ENCODE measurements at places on chromosomes 6 and 20.
A peak's percentile ranks its signal among the peaks of the same experiment; 100 is the strongest.

DNA sequence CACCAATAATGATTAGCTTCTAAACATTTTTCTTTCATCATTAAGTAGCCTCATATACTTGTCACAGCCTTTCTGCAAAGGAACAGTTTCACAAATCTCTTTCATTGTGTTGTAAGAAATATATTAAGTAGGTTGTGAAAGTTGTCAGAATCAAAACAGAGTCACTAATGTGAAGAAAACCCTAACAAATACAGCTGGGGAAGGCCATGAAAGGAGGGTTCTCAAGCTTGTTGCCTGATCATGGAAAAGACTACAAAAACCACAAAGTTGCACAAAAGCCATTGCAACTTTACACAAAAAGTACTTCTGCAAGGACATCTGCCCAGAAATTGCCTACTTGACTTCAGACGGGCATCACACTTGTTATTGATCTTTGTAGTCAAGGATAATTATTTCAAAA, 216.1 kb downstream of the ALDH8A1 start:
- no peak for DNase-seq

DNA sequence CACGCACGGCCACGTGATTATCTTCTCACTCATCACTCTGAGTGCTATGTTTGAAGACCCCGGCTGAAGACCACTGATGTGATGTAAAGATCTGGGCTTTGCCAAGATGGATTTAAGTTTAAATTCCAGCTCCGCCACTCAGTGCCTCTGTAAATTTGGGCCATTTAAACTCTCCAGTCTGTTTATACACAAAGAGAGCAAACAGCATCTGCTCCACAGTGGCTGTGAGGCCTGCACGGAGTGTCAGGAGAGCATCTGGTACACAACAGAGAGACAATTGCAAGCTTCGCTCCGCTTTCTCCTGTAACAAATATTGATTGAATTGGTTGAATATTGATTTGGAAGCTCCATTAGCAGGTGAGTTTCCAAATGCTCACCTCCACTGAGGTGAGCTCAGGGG, 80.5 kb upstream of the FRMD1 start:
- no peak for DNase-seq

DNA sequence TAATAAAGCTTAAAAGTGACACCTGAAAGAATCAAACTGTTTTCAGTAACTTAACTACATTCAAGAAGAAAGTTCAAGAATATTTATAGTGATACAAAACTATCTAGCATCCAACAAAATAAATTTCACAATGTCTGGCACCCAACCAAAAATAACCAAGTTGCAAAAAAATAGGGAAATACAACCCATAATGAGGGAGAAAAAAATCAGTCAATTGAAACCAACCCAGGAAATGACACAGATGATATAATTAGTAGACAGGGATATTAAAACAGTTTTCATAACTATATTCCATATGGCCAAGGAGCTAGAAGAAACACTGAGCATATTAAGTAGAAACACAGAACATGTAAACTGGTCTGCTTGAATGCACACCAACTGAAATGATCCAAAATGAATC, 120.2 kb upstream of the BEND3 start:
- DNase-seq = no peak

- DNase-seq = no peak
These were observed 164.5 kb downstream of the UNC5CL start for GRCh38 chr6:40874495-40874894.

- no peak for DNase-seq
These were observed 72.9 kb downstream of the SNX5 start for GRCh38 chr20:17895641-17896171.

GRCh38 chr20:46709459-46710152, at the start of gene SLC2A10:
TSS of gene SLC2A10 (plus strand) at chr20:46709649. CDS start at chr20:46709737, 88 bp downstream.
- no peak for DNase-seq

- DNase-seq = no peak
These were observed 509.3 kb downstream of the QKI start for GRCh38 chr6:163923658-163924411.

- DNase-seq = no peak
These were observed 2.5 kb downstream of the ZSWIM3 start for GRCh38 chr20:45859916-45860315.

DNA sequence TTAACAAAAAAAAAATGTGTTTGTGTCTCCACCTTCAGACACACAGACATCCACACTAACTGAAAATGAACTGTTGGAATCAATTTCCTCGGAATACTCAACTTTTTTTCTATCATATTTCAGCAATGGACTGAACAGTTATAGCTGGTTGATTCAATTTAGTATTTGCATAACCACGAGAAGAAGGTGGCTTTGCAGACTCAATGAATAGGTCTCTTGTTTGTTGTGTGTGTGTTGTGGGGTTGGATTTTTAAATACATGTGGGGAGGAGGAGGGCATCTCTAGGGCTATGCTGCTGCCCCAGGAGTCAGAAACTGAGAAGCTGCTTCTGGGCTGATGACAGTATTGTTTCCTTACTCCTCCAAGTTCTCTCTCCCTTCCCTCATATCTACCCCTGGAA, 28.7 kb downstream of the TFAP2A start:
- DNase-seq = no peak

DNA sequence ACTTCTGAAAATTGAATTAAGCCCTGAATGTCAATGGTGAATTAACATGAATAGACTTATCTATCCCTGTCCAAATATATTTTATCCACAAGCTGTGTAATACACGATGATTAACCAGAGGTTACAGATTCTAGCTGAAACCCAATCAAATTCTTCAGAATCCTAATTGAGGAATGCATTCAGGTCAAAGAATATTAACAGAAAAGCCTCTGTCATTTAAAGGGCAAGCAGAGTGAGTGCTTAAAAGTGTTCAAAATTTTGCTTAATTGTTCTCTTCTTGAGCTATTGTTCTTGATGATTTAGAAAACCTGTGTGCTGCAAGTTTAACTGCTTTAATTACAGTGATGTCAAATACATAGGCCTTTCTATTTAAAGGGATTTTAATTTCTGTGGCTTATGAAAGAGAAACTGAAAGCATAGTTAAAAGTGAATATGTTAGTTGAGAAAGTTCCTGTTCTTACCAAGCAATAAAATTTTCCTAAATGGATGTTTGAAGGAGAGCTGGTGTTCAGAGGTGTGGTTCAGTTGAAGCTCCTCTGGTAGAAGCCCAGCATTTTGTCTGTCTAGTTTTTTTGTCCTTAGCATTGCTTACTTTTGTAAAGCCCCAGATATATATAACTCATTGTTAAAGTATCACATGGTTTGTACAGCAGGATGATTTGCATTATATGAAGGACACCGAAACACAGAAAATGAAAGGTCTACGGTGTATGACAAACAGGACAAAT, 466.3 kb upstream of the PLCB4 start:
- DNase-seq = no peak

DNA sequence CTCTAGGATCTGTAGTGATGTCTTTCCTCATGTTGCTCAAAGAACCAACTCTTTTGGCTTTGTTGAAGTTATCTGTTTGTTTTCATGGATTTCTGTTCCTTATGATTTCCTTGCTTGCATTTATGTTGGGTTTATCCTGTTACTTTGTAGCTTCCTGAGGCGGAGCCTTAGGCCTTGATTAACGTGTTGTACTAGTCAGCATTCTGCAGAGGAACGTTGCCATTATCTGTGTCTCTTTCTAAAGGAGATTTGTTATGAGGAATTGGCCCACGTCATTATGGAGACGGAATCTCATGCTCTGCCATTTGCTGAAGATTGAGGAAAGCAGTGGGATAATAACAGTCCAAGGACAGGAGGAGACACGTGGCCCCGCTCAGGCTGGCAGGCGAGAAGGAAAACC, 29.9 kb downstream of the UCKL1 start:
- DNase-seq = no peak

GRCh38 chr20:39310363-39310995, 348.3 kb downstream of the DHX35 start:
- no peak for DNase-seq

DNA sequence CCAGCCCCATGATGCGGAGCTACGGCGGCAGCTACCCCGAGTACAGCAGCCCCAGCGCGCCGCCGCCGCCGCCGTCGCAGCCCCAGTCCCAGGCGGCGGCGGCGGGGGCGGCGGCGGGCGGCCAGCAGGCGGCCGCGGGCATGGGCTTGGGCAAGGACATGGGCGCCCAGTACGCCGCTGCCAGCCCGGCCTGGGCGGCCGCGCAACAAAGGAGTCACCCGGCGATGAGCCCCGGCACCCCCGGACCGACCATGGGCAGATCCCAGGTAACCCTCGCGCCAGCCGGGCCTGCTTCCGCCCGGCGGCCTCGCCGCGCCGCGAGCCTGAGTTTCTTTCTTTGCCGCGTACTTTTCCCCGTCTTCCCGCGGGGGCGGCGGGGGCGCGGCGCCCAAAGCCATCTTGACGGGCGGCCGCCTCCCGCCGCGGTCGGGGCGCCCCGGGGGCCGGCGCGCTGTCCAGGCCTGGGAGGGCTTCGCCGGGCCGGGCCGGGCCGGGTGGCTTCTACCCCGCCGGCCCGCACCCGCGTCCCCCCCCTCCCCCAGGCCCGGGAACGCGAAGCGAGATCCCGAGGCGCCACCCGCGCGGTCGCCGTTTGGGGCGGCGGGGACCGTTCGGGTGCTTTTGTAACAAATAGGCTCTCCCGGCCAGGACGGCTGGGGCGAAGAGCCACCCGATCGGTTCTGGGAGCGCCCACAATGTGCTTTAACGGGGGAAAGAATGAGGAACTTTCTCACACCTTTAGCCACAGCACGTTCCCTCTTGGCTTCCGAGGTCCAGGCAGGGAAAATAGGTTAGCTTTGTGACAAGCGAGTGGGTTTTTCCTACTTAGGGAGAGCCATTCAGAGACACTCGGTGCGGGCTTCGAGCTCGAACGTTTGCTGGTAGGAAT, 2.3 kb downstream of the ARID1B start:
- peak; percentile 39 for DNase-seq

DNA sequence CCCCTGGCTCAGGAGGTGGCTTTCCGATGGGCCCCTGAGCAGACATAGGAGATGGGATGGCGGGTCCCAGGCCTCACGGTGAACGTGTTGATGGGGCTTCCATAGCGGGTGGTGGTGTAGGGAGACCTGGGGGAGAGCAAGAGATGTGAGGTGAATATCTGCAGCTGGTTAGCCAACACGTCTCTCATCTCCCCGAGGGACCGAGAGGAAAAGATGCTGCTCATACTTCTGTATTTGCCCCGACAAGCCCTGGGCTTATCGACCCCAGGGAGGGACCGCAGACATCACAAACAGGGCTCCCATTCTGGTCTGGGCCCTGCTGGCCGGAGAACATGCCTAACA, 38.7 kb downstream of the C6orf132 start:
- DNase-seq = no peak

DNA sequence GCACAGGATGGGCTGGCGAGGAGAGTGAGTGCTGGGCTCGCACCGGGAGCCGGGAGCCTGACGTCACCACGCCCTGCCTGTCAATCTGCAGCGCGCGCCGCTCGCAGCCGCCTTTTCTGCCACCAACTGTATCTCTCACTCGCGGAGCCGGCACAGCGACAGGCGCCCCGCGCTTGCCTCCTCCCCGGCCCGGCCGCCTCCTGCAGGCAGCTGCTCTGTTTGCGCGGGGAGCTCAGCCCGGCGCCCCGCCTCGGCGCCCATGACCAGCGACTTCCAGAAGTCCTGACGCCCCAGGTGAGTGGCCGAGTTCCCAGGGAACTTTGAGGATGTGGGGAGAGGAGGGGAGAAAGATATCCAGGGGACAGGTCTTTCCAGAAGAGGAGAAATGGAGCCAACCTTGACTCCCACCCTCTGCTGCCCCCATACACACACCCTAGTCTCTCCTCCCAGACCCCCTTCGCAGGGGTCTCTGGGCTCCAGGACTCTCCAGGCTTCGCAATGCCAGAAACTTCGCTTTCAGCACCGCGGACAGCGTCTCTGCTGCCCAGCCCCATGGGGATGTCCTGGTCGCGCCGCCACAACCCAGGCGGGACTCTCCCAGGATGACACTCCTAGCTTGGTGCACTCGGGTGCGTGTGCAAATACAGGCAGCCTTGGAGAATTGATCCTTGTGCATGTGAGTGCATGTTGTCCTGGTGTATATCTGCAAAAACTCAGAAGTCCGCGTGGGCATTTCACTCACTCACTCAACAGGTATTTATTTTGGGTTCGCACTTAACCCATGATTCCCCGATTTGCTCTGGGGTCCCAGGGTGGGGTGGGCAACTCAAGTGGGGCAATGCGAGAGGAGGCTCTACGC, at the start of gene GPR6:
GPR6 (plus strand) TSS at position 138 of the 859 bp plus-strand sequence. CDS start 802 bp downstream, outside the sequence.
- DNase-seq = peak; percentile 7

GRCh38 chr6:32982084-32982701, 13.8 kb downstream of the BRD2 start:
- DNase-seq = no peak

- no peak for DNase-seq
These were observed 43.1 kb upstream of the NAA20 start for GRCh38 chr20:19973961-19974629.

DNA sequence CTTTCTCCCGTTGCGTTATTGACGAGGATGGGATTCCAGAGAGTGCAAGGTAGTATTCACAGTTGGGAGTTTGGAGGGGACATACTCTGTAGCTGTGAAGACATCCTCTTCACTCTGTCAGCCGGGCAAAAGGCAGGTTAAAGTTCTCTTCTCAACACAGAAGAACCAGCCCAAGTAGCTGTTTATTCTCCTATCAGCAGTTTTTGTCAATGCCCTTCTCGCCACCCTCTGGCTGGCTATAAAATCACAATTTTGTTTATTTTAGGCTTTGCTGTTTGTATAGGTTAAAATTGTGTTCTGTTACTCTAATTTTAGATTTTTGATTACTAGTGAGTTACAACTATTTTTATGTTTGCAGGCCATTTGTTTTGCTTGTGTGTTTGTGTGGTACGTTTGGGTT, 37.9 kb upstream of the MAS1 start:
- no peak for DNase-seq

DNA sequence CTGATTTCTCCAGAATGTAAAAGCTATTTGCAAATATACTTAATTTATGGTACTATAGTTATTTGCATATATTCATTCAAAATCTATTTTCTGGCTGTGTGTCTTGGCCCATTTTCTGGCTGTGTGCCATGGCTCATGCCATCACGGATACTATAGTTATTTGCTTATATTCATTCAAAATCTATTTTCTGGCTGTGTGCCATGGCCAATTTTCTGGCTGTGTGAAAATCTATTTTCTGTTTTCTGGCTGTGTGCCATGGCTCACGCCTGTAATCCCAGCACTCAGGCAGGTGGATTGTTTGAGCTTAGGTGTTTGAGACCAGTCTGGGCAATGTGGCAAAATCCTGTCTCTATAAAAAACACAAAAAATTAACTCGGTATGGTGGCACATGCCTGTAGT, 28.9 kb upstream of the RIPK1 start:
- DNase-seq = no peak

Data from activated T-helper 1 cell treated with anti-CD3 and anti-CD28 coated beads, Interleukin-2, amount 50 U/mL, for 16 hours (primary cell).